ENCODE measurements at places on chromosomes 5 and 9.

DNA sequence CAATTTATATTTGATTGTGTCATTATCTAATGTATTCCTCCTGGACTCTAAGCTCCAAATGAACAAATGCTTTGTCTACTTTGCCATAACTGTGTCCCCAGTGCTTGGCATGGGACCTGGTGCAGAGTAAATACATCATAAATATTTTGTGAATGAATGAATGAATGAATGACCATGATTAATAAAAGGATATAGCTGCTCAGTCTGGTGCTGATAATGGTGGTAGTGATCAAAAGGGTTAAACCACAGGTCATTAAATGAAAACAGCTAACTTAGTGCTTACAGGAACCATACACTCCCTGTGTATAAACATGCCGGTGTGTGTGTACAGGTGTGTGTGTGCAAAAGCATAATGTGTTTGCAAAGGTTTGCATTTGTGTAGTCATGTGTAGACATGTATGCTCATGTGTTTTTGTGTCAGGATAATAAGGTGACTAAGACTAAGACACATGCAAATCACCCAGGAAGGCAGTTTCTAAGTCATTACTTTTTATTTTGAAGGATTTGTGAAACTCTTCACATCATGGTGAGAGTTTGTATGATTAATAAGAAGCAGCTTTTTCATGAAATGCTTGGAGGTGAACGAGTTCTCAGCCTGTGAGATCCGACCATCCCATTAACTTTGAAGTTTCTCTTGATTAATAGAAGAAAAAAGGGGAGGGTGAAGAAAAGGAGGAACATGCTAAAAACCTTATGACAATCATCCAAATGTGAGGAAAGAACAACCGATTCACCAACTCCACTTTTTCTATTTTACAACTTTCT lies 24.6 kb downstream of the SPARC start:
- no peak for DNase-seq

GRCh38 chr9:128724744-128725211 lies 851 bp upstream of the ZDHHC12 start:
- no peak for DNase-seq

DNA sequence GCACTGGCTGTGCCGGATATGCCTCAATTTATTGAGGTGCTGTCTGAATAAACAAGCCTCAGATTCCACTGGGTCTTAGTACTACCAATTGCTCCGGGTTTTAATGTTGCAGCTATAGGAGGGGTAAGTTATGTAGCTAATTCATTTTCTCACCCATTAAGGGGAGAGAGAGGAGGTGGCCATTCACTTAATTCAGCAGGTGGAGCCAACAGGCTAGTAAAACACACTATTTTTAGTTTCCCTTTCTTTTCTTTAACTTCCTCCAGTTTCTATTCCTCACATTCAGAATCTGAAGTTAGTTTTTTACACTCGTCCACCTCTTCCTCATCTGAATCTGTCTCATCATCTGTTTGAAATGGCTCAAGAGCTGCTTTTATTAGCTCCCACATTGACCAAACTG lies 105.6 kb upstream of the CDH10 start:
- DNase-seq = no peak

DNA sequence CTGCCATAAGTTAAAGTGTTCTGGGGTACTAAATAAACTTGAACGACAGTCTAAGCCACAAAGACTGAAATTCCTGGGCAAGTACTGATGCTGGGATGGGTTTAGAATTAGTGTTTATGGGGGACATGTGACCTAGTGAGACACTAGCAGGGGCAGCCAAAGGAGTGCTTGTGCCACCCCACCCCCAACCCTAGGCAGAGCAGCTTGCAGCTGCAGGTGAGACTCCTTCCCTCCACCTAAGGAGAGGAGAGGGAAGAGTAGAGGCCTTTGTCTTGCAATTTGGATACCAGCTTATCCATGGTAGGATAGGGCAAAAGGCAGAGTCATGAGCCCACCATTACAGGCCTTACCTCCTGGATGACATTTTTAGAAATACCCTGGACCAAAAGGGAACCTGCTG lies 28.7 kb upstream of the PDE4D start:
- no peak for DNase-seq

GRCh38 chr5:41908374-41909079 lies 4.4 kb downstream of the RIMOC1 start:
- no peak for DNase-seq
